Right ventricle myocardium inferior (tissue), 1 donor: ENCODE measurements at places on chromosomes 16 and 17.

DNA sequence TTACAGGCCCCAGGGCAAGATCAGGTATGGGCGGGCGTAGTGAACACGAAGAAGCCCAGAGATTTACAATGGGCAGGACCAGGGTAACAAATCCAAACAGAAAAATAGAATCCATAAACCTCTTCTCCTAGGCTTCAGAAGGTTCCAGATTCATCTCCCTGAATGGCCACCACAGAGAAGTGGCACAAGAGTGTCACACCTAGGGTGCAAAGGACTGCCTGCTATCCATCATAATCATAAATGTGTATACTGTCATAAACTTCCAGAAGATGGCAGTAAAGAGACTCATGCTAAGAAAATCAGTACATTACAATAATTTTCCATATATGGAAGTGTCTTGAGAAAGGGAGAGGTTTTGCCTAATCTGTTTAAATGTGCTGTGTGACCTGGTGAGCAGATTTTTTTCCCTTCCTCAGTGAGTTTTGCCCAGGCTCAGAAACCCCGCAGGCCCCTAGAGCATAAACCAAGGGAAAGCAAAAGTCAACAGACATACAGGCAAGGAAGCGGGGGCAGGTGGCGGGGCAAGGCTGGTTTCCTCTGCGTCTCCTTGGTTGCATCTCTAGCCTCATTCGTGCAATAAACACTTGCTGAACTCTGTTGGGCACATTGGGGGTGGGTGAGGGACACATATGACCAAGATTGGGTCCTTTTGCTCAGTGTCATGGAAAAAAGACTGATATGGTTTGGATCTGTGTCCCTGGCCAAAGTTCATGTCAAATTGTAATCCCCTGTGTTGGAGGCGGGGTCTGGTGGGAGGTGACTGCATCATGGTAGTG, 92.0 kb upstream of the CDH5 start:
- DNase-seq: no peak

GRCh38 chr16:81647527-81647926, 131.6 kb upstream of the PLCG2 start:
- no peak for DNase-seq

GRCh38 chr17:12730421-12730820, 58.9 kb upstream of the ARHGAP44 start:
- DNase-seq: no peak

- DNase-seq: no peak
Observed at GRCh38 chr17:43014020-43014648, 7.5 kb downstream of the IFI35 start.

DNA sequence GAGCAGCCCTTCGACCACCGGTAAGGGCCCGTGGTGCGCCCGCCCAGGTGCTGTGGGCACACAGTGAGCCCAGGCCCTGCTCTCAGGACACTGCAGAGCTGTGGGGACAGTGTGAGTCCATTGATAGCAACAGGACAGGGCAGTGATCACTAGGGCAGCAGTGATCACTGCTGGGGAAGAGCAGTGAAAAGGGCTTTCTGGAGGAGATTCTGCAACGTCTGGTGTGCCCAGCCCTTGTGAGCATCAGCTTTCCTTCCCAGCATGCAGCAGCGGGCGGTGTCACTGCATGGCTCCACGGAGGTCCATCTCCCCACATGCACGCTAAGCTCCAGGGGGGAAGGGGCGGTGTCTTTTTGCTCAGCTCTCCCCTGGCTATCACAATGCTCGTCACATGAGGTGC, 32.1 kb downstream of the MAP1LC3B start:
- peak; percentile 53 for DNase-seq

GRCh38 chr17:78184351-78184750, 2.5 kb downstream of the TK1 start:
- DNase-seq: no peak

DNA sequence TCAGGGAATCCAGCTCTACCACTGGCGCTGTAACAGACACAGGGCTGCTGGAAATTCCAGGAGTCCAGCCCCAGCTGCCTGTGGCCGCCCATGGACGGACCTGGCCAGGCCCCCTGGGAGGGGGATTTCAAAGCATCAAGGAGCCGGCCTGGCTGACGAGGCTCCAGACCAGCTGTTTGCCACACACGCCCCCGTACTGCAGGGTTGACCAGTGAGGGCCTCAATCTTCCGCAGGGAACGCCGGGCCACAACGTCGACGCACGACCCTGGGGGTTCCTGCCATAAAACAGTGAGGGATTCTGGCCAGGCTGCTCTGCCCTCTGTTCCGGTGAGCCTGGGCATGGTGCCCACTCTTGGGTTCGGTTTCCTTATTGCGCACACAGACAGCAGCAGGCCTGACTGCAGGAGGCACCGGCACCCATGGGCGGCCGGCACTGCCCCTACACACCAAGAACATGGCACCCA, 3.7 kb downstream of the LMF1 start:
- peak; percentile 47 for DNase-seq

DNA sequence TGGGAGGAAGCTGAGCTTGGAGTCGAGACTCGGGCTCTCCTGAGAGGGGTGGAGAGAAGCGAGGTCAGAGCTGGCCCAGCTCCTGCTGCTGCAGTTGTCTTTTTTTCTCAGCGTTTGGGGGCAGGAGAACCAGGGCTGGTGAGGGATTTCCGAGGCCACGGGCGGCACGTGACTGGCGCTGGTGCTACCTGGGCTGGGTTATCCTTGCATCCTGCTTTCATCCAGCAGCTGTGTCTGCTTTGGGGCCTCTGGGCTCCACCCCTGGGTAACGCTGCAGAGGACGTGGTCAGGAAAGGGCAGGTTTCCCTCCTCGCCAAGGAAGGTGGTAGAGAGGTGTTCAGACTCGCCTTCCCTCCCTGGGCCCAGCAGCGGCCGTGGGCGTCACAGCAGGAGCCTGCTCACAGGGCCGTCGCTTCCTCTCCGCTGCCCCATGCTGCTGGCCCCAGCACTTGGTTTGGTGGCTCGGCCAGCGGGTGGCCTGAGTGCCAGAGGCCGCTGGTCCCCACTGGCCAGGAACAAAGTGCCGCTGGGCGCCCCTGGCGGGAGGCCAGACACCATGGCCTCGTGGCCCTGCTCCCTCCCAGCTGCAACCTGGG, 22.5 kb downstream of the GSE1 start:
- no peak for DNase-seq

DNA sequence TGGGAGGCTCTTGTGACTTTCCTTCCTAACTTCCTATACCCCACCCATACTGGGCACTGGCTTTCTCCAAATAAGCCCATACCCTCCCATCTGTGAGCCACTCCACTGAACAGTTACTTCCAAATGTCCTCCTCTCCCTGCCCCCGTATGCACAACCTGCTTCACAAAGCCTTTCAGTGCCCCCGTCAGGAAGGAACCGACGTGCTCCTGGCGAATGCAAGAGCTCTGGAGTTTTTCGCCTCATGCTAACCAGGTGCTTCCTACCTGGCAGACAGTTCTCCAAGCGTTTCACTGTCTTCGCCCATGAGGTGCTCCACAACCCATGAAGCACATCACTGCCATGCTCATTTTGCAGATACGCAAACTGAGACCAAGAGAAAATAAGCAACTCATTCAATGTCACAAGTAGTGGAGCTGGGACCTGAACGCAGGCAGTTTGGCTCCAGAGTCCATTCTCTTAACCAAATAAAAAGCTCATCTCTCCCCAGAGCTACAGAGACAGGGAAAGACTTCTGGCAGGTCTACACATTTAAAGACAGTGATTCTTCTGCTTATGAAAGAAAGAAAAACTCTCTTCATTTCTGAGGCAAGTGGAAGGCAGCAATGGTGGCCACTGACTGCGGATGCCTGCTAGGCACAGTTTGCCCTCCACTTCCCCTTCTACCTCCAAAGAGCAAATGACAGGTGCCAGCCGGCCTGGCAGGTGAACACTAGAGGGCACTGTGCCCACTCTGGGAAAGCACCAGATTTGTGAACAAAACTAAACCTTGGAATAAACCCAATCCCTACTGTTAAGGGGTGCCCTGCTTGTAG, 23.8 kb downstream of the SPHK1 start:
- DNase-seq: no peak

- DNase-seq: no peak
Observed at GRCh38 chr16:84740596-84741116, 40.9 kb downstream of the USP10 start.

GRCh38 chr16:86925067-86925791, 346.9 kb downstream of the FOXL1 start:
- DNase-seq: no peak

DNA sequence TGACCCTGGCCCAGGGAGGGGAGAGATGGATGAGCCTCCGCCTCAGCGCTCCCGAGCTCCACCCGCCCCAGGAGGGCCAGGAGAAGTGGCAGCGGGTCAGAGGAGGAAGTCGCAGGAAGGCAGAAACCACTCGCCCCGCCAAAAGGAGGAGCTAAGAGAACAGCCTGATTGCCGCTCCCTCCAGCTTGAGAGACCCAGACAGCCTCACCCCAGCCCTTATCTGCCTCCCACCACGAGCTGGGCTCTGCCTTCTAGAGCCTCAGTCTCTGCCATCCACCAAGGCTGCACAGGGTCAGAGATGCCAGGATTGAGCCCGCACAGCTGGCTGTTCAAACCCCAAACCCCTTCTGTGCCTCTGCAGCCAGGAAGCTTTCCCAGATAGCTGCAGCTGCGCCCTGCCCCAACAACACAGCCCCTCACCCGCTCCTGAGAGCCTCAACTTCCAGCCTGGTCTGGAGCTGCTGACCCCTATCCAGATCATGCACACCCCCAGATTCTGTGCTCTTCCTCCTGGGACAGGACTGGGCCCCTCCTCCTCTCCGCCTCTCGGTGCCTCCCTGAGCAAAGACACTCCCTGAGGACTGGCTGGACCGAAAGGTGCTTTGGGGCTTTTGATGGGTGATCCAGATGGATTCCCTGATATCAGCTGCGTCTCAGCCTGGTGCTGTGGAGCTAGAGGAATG, 1.0 kb upstream of the ATP2A3 start:
- DNase-seq: peak; percentile 85

DNA sequence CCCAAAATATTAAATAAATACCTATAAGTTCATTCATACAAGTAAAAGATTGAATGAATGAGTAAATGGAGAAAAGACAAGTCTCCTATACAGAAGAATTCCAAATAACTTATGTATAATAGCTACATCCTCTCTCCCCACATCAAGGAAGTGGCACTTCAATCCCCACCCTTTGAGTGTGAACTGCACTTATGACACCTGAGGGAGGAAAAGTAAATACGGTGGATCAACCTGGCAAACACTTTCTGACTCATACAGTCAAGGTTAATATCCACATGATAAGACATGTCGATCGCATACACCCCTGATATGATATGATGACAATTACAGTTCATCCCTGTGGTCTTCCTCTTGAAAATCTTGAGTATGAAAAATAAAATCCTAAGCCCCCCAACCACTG, 18.0 kb downstream of the SLFN12L start:
- no peak for DNase-seq

DNA sequence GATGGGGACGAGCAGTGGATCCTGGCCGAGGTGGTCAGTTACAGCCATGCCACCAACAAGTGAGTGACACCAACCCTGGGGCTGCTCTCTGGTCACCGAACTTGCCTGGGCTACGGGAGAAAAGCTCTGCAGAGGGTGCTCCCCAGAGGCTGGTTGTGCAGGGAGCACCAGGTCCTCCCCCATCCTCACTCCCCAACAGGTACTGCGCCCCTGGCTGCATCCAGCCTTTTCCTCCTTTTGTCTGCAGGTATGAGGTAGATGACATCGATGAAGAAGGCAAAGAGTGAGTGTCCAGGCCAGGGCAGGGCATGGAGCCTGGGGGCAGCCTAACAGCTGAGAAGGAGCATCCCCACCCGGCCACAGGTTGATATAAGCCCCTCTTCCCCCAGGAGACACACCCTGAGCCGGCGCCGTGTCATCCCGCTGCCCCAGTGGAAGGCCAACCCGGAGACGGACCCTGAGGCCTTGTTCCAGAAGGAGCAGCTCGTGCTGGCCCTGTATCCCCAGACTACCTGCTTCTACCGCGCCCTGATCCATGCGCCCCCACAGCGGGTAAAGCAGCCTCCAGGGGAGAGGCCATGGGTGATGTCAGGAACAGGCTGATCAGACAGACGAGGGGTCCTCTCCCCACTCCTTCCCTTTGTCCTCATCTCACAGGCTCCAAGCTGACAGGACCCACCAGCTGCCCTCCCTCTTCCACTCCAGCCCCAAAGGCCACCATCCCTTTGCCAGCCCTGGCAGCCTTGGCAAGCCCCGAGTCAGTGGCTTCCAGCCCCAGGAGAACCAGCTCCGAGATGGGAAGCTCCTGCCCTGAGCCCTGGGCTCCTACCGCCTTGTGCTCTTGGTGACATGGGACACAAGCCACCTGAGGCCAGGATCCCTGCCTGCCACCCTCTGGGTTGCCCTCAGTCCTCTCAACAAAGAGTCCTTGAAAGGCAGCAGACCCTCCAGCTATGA, 6.2 kb downstream of the SULT1A2 start:
- DNase-seq: no peak

DNA sequence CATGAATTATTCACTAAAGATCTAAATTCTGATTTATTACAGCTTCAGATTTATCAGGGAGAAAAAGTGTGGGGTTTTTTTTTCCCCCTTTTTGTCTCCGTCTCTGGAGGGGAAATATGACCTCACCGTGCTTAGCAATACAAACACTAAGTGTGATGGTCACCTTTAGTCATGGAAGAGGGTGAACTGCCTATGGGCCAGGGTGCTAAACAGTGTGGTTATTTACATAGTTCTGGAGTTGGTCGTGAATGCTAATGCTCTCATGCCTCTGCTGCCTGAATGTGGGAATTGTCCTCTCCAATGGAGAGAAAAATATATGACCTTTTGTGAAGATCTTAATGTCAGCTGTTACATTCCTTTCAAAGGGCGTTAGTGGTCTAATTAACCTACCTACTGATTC, 44.8 kb upstream of the MSI2 start:
- no peak for DNase-seq

- DNase-seq: no peak
Observed at GRCh38 chr17:28272166-28272565, 46.8 kb upstream of the TMEM97 start.

DNA sequence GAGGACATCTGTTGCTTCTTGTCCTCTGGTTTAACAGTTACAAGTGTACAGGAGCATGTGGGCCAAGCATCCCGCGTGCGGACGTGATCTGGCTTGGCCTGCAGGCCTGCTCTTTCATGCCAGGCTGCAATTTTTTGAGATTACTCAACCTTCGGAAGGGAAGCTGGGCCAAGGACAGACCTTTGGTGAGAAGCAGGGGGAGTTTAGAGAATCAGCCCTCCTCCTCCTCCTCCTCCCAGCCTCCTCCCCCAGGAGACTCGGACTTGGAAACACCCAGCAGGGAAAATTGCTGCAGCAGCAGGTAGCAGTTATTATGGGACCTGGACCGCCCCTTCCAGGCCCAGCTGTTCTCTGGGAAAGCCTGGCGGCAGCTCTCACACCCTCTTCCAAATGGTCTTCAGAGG, 5.1 kb upstream of the KLHL36 start:
- DNase-seq: peak; percentile 82

GRCh38 chr16:15548482-15548891, 94.5 kb downstream of the MARF1 start:
- no peak for DNase-seq
